NCI-H187 treated with DMSO at 0.1 percent for 48 hours (cell line): ENCODE measurements at places on chromosomes 3 and 15.

DNA sequence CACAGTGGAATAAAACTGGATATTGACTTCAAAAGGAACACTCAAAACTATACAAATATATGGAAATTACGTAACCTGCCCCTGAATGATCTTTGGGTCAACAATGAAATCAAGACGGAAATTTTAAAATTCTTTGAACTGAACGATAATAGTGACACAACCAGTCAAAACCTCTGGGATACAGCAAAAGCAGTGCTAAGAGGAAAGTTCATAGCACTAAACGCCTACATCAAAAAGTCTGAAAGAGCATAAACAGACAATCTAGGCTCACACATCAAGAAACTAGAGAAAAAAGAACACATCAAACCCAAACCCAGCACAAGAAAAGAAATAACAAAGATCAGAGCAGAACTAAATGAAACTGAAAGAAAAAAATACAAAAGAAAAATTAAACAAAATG is 46.6 kb downstream of the DNAAF4 start:
- DNase-seq = no peak

DNA sequence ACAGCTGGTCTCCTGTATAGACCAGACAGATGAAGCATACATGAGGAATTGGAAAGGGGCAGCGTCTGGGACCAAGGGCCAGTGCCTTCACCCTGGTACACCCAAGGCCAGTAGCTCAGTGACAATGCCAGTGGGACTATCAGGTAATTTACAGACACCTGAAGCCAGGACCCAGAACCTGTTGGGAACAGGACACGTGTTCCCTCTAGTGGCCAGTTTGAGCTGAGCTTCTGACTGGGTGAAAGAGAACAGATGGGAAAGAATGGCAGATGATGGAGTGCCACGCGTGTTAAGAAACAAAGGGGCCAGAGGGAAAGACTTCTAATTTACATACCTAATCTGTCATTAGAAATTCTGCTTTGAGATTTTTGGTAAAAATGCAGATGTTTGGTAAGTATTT is 5.1 kb upstream of the SLC25A38 start:
- DNase-seq = no peak

- no peak for DNase-seq
These were observed 4.8 kb upstream of the RHOV start for GRCh38 chr15:40878785-40879184.

GRCh38 chr3:119084371-119085069 is 49.9 kb upstream of the IGSF11 start:
- DNase-seq = no peak

DNA sequence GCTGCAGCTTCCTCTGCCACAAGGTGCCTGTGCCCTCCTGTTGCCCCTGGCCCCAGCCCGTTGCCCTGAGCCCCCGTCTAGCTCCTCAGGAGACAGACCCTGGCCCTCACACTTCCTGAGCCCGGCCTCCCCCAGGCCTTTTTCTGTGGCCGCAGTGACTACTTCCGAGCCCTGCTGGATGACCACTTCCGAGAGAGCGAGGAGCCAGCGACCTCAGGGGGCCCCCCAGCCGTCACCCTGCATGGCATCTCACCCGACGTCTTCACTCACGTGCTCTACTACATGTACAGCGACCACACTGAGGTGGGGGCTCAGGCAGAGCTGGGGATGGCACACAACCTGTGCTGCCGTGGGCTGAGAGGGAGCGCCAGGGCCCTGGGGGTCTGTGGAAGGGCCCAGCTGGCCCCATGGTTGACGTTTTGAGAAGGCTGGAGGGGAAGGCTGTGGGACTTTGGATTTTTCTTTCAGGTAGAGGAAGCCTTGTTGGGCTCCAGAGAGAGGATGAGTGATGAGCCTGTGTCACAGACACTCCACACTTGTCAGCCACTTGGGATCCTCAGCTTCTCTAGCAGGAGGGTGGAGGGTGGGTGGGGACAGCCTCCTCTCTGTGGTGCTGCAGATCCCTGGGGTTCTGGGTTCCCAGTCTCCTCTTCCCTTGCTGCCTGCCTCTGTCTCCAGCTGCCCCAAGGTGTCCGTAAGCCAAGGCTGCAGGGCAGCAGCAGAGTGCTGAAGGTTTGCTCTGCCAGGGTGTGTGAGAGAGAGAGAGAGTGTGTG is 5.0 kb downstream of the ABTB1 start:
- no peak for DNase-seq

GRCh38 chr3:99953596-99953995 is 135.9 kb downstream of the CMSS1 start:
- no peak for DNase-seq

DNA sequence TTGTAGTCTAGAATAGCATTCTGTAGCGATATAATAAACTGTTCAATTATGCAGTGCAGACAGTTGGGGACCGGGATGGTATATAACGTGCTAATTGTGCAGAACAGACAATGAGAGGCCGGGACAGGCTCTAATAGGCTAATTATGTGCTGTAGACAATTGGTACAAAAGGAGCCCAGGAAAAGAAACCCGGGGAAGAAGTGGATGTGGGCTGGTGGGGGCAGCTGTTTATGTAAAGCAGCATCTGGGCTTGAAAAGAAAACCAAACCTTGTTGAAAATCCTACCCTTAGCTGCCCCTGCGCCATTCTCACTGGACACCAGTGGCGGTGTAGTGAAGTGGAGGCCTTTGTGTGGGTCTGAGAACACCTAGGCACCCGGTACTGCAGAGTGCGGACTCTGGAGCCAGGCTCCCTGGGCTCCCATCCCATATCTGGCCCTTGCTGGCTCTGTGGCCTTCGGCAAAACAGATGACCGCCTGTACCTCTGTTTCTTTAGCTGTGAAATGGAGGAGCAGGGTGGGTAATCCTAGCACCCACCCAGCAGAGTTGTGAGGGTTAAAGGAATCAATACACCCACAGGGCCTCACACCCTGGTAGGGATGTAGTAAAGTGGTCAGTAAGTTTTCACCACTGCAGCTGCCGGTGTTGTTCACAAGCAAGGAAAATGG is 51.5 kb downstream of the CMTM6 start:
- no peak for DNase-seq

GRCh38 chr3:188348435-188349244 is 194.7 kb downstream of the LPP start:
- DNase-seq = no peak

- DNase-seq = no peak
These were observed 341.5 kb downstream of the THSD4 start for GRCh38 chr15:71456811-71457210.
